ENCODE measurements at places on chromosomes 6 and 20. TPM values are rescaled to one million over a fixed set of nuclear protein-coding genes. Genes with fewer than 3 reads are reported as not detected.

The ULBP1 gene
- 12.4 TPM for total RNA-seq

The PAX1 gene
- not detected for total RNA-seq

The SLC17A3 gene
- not detected for total RNA-seq

The HLA-DOA gene
- 0.39 TPM for total RNA-seq

The BTN3A1 gene
- 9.0 TPM for total RNA-seq

The CCND3 gene
- total RNA-seq, result 26.6 TPM

The EYS gene
- total RNA-seq, result not detected

The TRDN gene
- not detected for total RNA-seq

The RIPPLY2 gene
- not detected for total RNA-seq

The EGFL8 gene
- total RNA-seq, result 29.0 TPM

The ELOVL4 gene
- not detected for total RNA-seq

The JPH2 gene
- 0.17 TPM for total RNA-seq

The VSX1 gene
- not detected for total RNA-seq

The TMEM244 gene
- not detected for total RNA-seq

The GGTLC1 gene
- total RNA-seq, result not detected

The LPA gene
- not detected for total RNA-seq

The BEND3 gene
- 6.3 TPM for total RNA-seq

The ZNF831 gene
- 0.15 TPM for total RNA-seq

The OPN5 gene
- total RNA-seq, result not detected

The ADISSP gene
- 99.4 TPM for total RNA-seq

The MTFR2 gene
- 13.2 TPM for total RNA-seq

The SUPT3H gene
- 7.4 TPM for total RNA-seq

The PDYN gene
- not detected for total RNA-seq

The SLC22A2 gene
- total RNA-seq, result not detected

The PRPH2 gene
- total RNA-seq, result not detected

The BPI gene
- not detected for total RNA-seq

The MMP24 gene
- total RNA-seq, result not detected

The DACT2 gene
- total RNA-seq, result not detected

The HEY2 gene
- not detected for total RNA-seq

The SLC26A8 gene
- not detected for total RNA-seq

The NHLRC1 gene
- total RNA-seq, result not detected

The ANKEF1 gene
- total RNA-seq, result 15.8 TPM

The MEI4 gene
- not detected for total RNA-seq

The ARFGEF3 gene
- 3.8 TPM for total RNA-seq

The CRISP2 gene
- not detected for total RNA-seq

The PAK5 gene
- total RNA-seq, result not detected

The MYBL2 gene
- 92.1 TPM for total RNA-seq

The GJA10 gene
- not detected for total RNA-seq

The ZC3H12D gene
- 0.30 TPM for total RNA-seq

The POM121L2 gene
- total RNA-seq, result not detected

The SLC22A1 gene
- total RNA-seq, result 0.86 TPM

The DAAM2 gene
- not detected for total RNA-seq

The B4GALT5 gene
- 92.5 TPM for total RNA-seq

The CST7 gene
- total RNA-seq, result not detected

The HDGFL1 gene
- not detected for total RNA-seq

The PNLDC1 gene
- total RNA-seq, result 0.37 TPM

The KIF6 gene
- total RNA-seq, result not detected

The SERINC3 gene
- total RNA-seq, result 56.8 TPM

The ANKRD66 gene
- not detected for total RNA-seq

The CTAGE9 gene
- not detected for total RNA-seq

The ZBTB12 gene
- 10.3 TPM for total RNA-seq

The LY6G5C gene
- 1.7 TPM for total RNA-seq

All from HCT116 (cell line).